Choroid plexus epithelial cell (primary cell): ENCODE measurements at places on chromosomes 6 and 20.
A peak's percentile ranks its signal among the peaks of the same experiment; 100 is the strongest.

GRCh38 chr6:1297746-1298145 is 14.2 kb upstream of the FOXQ1 start:
- peak; percentile 40 for DNase-seq

GRCh38 chr6:43924222-43924702 is 154.3 kb downstream of the VEGFA start:
- DNase-seq, result peak; percentile 30

- no peak for DNase-seq
Measured at GRCh38 chr20:13424174-13424833, 203.2 kb downstream of the ISM1 start.

DNA sequence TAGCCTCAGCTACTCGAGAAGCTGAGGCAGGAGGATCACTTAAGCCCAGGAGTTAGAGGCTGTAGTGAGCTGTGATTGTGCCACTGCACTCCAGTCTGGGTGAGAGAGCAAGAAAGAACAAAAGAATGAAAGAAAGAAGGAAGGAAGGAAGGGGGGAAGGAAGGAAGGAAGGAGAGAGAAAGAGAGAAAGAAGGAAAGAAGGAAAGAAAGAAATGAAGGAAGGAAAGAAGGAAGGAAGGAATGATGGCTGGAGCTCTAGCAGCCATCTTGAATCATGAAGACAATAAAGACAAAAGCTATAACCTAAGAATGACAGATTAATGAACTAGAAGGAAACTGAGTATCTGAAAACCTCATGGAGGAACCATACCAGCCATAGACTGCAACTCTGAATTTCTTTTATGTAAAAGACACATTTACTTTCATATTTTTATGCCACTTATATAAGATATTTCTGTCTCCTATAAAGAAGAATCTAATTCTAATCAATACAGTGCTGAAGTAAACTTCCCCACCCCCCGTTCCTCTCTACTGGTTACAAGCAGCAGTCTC is 522.3 kb upstream of the JARID2 start:
- DNase-seq, result no peak
